ENCODE measurements at places on chromosomes 1 and 21.

- no peak for DNase-seq
- H3K36me3 ChIP-seq, result no peaks in the 10 kb centered on the region
- no peak overlapping the region for H3K27ac ChIP-seq
- peaks cover 4% of the 10 kb centered on the region for H3K4me1 ChIP-seq
These were observed 31.6 kb downstream of the CDK18 start for GRCh38 chr1:205535866-205536758.

- peak; percentile 35 for DNase-seq
- H3K27me3 ChIP-seq, result no peaks in the 10 kb centered on the region
- H3K4me1 ChIP-seq, result peaks cover 42% of the 10 kb centered on the region
- H3K27ac ChIP-seq, result peak overlapping the region; percentile 83
These were observed 8.3 kb downstream of the VSIG8 start for GRCh38 chr1:159854116-159854692.

DNA sequence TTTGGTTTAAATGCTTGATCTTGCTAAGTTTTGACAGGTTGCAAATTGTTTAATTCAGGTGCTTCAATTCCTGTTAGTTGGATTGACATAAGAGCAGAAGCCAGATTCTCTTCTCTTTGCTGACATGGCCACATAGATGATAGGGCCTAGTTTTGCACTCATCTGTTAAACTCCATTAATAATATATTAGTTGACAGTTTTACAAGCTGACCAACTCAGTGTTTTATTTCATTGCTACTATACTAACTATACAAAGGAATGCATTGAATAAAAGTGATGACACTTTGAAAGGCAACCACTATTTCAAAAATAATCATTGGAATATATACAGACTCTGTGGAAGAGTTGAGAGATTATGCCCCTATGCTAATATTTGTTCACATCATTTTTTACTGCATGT lies 255.6 kb upstream of the DPYD start:
- H3K4me1 ChIP-seq, result no peaks in the 10 kb centered on the region
- H3K27me3 ChIP-seq, result no peaks in the 10 kb centered on the region
- no peaks in the 10 kb centered on the region for H3K36me3 ChIP-seq
- DNase-seq, result no peak
- H3K27ac ChIP-seq, result no peak overlapping the region
- no peak overlapping the region for H3K4me3 ChIP-seq

DNA sequence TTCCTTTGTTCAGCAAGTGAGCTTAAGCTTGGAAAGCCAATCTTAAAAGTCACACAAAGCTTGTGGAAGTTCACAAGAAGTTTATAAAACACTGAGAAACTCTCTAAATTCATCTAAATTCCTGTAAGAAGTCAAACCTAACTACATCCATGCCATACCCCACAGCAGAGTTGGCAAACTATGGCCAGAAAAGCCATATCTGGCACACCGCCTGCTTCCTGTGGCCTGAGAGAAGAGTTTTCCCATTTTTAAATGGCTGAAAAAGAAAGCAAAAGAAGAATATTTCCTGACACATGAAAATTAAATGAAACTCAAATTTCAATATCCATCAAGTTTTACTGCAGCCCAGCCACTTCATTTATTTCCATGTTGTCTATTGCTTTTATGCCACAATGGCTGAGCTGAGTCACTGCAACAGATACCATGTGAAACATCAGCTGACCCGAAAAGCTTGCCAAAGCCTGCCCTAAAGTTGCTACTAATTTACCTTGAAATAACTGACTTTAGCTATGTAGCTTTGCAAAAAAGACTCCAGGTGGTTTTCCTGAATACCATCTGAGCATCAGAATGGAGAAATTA lies 237.1 kb downstream of the SLC45A1 start:
- no peak overlapping the region for H3K27ac ChIP-seq
- no peaks in the 10 kb centered on the region for H3K27me3 ChIP-seq
- peak; percentile 44 for DNase-seq
- peaks cover 8% of the 10 kb centered on the region for H3K4me1 ChIP-seq
- no peaks in the 10 kb centered on the region for H3K36me3 ChIP-seq
- H3K4me3 ChIP-seq, result no peak overlapping the region

- no peaks in the 10 kb centered on the region for H3K27me3 ChIP-seq
- H3K36me3 ChIP-seq, result no peaks in the 10 kb centered on the region
- no peak for DNase-seq
- H3K4me1 ChIP-seq, result peaks cover 14% of the 10 kb centered on the region
- H3K27ac ChIP-seq, result no peak overlapping the region
These were observed 25.2 kb downstream of the PDE4B start for GRCh38 chr1:65817891-65818290.

- peaks cover 10% of the 10 kb centered on the region for H3K4me1 ChIP-seq
- no peak overlapping the region for H3K27ac ChIP-seq
- no peaks in the 10 kb centered on the region for H3K36me3 ChIP-seq
- peak; percentile 22 for DNase-seq
- H3K4me3 ChIP-seq, result no peak overlapping the region
- no peaks in the 10 kb centered on the region for H3K27me3 ChIP-seq
These were observed 62.3 kb upstream of the SLC25A33 start for GRCh38 chr1:9476790-9477463.

Measured in astrocyte (in vitro differentiated cells and primary cell).